ENCODE measurements at places on chromosomes 6 and 20.

GRCh38 chr20:3613821-3614440 is 49.3 kb downstream of the GFRA4 start:
- no peak for DNase-seq

GRCh38 chr20:13382786-13383185 is 161.7 kb downstream of the ISM1 start:
- DNase-seq = no peak

GRCh38 chr6:84798257-84798656 is 33.9 kb upstream of the TBX18 start:
- DNase-seq = no peak

- no peak for DNase-seq
Observed at GRCh38 chr6:130019326-130020072, 1.1 kb downstream of the L3MBTL3 start.

GRCh38 chr6:148440877-148441453 is 98.3 kb downstream of the SASH1 start:
- no peak for DNase-seq

DNA sequence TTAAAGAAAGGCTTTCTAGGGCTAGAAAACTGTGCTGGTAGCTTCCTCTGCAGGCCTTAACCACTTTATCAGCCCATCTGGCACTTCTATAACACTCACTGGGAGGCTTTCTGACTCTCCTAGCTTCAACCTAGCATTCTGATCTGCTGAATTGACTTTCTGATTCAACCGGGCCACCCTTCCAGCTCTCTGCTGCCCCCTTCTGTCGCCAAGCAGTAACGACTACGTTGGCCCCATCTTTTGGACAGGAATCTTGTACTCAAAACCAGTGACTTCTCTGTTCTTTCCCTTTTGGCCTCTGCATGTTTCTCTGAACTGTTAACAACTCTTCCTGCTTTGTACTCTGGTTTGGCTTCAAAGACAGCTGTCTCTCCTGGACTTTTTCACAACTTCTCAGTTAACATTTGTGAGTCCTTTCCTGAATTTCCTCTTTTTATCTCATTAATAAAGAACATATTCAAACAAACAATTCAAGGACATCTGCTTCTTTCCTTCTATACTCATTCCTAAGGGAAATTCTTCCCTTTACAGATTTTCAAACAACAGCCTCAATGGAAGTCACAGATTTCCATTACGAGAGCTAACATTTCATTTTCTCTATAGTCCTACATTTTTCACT is 43.9 kb upstream of the FAM135A start:
- DNase-seq = peak; percentile 41

- DNase-seq = no peak
Observed at GRCh38 chr20:44001667-44002596, 87.3 kb downstream of the TOX2 start.

DNA sequence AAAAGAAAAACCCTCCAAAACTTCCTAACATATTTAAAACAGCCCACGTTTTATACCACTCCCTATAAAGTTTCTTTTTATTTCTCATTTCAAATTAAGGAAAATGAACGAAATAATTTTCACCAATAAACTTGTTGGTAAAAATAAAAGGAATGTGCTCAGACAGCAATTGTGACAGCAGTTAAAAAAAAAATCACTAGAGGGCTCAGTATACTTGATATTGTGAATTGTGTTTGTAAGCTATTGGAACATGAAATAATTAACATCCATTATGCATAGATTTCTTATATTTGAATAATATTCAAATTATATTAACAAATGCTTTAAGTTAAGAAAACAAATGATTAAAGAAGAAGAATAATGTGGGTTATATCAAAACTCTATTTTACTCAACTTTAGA is 105.5 kb downstream of the ASCC3 start:
- DNase-seq = no peak

DNA sequence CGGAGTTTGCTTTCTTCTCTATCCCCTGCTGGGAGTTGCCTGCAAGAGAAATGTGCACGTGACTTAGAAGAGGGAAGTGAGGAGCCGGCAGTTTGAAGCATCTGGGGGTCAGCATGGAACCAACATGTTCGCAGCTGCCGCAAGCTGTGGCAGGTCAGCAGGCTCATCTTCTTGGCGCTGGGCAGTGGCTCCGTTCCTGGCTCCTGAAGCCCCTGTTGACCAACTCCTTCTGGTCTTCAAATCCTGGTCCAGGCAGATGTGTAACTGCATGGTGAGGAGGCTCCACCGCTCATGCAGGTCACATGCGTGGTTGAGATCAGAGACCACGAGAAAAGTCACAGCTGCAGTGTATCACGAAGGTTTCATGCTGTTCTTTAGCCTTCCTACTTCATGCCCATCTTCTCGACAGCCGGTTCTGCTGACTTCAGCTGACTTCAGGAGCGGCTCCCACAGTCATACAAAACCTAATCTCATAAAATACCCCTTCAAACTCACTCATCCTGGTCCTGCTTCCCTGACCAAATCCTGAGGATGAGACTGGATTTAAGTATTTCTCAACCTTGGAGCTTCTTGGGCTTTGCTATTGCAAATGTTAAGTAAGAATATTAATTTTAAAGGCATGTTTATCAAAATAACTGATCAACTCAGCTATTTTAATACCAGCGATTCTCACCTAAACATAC is 44.9 kb upstream of the BCAS1 start:
- no peak for DNase-seq

DNA sequence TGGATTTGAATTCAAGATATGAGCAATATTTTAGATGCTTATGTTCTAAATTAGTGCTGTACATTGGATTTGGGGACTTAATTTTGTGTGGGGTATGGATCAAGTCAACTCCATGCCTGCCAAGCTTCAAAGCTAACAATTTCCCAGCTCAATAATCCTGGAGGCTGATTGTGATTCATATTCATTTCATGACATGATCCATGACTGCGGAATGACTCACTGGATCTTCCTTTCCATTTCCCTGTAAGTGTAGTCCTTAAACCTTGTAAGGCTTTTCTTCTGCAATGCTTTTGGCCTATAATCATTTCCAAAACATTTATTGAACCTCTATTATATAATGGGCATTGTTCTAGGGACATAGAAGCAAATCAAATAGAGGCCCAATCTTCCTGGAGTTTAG is 44.7 kb upstream of the CCN2 start:
- DNase-seq = no peak

DNA sequence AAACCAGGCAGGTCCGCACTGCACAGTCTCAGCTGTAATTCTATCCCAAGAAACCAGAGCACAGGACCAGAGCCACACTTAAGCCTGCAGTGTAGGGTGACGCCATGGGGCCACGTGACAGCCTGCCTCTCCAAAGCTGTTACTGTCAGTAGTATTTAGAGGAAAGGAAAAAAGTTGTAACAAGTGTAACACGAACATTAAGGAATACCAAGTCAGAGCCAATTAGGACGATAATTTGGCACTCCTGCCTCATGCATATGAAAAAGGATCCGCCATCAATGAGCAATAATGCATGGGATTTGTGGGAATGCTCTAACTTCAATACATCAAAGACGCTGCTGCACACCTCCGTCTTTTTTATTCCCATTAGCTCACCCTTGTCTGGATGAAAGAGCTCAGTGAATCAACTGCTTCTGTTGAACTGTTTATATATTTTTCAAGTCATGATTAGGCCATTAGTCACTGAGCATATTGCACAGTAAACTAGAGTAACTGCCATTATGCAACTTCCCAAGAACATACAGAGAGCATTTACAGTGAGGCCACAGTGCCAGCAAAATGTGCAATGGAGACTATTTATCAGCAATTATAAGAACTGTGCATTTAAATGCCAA is 79.9 kb downstream of the ATXN1 start:
- no peak for DNase-seq

DNA sequence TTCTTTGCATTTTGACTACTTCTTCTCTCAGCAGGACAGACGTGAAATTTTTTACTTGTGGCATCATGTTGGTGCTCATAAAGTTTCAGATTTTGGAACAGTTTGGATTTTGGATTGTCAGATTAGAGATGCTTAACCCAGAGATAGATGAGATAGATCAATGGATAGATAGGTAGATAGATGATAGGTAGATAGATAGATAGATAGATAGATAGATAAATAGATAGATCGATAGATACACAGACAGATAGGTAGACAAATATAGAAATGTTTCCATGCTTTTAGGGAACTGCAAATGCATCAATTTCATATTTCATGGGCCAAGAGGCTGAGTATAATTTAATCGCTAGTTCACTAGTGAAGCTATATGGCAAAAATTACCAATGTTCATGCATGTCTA is 981.5 kb upstream of the ADGRB3 start:
- DNase-seq = no peak

GRCh38 chr20:50724851-50725723 is 6.3 kb upstream of the PARD6B start:
- DNase-seq = no peak

GRCh38 chr6:164832410-164832809 is 477.0 kb downstream of the C6orf118 start:
- DNase-seq = no peak

GRCh38 chr6:150632785-150633485 is 33.2 kb downstream of the PLEKHG1 start:
- no peak for DNase-seq

DNA sequence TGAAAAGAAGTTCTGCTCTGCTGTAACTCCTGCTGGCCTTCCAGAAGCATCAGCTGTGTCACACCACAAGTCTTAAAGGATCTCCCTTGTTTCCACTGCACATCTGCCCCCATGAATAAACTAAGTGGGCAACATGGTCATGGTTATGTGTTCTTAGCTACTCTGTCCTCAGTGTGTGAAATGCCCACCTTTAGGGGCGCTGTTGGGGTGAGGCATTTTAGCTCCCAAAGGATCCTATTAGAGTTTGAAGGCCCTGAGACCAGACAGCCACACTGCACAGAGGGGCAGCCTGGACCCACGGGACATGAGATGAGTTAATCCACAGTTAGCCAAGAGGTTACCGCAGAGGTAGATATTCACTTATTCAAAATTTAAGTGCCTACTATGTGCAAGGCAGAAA is 294.3 kb upstream of the QKI start:
- no peak for DNase-seq

DNA sequence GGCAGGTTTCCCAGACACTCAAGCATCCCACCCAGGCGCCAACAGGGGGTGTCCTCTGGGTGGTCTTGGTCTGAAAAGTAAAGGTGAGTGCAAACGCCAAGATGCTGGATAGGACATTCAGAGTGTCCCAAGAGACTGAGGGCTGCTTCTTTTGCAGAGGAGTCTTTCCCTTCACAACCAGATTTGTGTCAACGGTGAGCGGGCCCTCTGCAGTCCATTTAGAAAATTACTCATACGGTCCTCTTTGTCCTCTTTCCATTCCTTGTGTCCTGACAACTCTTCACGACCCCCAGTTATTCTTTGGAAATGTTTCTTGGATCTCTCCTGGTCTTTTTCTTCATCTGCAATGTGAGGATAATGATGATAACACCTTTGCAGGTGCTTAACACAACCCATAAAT is 257.8 kb downstream of the CDC5L start:
- DNase-seq = no peak

- no peak for DNase-seq
Observed at GRCh38 chr6:71420095-71420692, 131.6 kb downstream of the OGFRL1 start.

DNA sequence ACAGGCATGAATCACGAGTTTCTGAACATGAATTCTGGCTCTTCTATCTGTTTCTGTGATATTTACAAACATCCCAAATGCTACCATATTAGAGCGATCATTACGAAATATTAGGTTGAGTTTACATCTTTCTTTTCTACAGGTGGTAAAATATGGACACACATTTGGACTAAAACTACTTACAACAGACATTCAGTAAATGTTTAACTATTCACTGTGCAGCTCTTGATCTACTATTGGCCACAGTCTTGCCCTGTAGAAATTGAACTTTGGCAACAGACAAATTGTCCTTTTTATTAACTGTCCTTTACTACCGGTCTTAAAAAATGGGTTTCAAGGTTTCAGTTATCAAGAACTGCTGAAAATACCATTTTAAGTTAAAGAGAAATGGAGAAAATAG is 26.5 kb upstream of the MTRF1L start:
- DNase-seq = no peak

GRCh38 chr6:98039443-98039842 is 756.4 kb upstream of the MMS22L start:
- DNase-seq = no peak

- DNase-seq = no peak
Observed at GRCh38 chr20:38311491-38311890, 7.5 kb downstream of the BPI start.

DNA sequence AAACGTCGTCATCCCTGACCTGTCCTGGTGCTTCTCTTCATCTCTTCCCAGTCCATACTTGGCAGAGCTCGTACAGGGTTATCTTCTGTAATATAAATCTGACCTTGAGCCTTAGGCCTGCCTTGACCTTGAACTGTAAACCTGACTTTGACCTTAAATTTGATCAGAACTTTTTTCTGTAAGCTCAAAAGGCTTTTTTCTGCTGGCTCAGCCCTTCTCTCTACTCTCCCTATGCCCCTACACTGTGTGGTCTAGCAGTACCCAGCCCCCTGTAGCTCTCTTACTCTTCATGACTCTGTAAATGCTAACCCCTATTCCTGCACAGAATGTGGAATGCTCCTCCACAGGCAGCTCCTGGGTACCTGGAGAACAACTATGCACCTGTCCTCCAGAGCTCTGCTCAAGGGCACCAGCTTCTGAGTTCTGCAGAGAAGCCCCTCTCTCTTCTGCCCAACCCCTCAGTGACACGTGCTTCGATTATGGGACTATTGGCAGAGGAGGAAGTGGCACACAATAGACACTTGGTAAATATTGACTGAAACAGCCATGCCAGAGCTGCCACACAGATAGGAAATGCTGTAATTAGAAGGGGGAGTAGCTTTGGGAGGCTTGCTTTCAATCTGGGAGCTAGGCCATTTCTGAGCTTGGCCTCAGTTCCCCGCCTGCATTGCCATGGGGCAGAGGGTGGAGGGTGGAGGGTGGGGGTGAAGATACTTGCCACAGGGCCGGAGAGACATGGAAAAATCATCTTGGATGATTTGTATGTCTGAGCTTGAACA is 15.4 kb downstream of the SNPH start:
- DNase-seq = no peak

DNA sequence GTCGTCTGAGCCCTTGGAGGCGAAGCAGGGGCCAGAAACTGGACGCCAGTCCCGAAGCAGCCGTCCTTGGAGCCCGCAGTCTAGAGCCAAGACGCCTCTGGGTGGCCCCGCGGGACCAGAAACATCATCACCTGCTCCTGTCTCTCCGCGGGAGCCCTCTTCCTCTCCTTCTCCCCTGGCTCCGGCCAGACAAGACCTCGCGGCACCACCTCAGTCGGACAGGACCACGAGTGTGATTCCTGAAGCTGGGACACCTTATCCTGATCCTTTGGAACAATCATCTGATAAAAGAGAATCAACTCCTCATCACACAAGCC is 416 bp downstream of the RSPH4A start:
- DNase-seq = no peak

GRCh38 chr6:133816171-133816570 is 72.7 kb upstream of the TCF21 start:
- DNase-seq = no peak

DNA sequence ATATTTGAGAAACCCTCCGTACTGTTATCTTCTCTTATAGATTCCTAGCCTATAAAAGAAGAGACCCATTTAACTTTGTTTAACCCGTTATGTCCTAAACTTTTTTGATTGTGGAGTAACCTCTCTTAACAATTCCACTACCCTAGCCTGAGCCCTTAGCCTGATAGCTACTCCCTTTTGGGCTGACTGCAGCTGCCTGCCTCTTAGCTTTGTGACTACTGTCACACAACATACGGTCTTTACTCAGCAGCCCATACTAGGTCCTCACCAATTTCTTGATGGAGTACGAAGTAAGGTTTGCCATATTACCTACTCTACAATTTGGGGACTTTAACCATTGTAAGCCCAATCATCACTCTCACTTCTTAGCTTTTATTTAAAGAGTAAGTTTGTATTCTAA is 72.7 kb downstream of the QRSL1 start:
- no peak for DNase-seq

Data from stimulated activated CD8-positive, alpha-beta memory T cell treated with anti-CD3 and anti-CD28 coated beads, Interleukin-4, amount 100 ng/mL, for 1 hour (primary cell).